ENCODE measurements at places on chromosomes 2 and 18. TPM values are rescaled to one million over a fixed set of nuclear protein-coding genes. Genes with fewer than 3 reads are reported as not detected.

RESP18 gene
- not detected for total RNA-seq

CFAP53 gene
- 1.6 TPM for total RNA-seq

CLEC4F gene
- 0.44 TPM for total RNA-seq

AMER3 gene
- total RNA-seq, result not detected

- H3K36me3 ChIP-seq, result no peaks in the 10 kb centered on the region
- no peaks in the 10 kb centered on the region for H3K4me1 ChIP-seq
- no peak for DNase-seq
- H3K4me3 ChIP-seq, result no peak overlapping the region
- no peak overlapping the region for H3K27ac ChIP-seq
Observed at GRCh38 chr2:158624961-158625360, 168.2 kb downstream of the PKP4 start.

DNA sequence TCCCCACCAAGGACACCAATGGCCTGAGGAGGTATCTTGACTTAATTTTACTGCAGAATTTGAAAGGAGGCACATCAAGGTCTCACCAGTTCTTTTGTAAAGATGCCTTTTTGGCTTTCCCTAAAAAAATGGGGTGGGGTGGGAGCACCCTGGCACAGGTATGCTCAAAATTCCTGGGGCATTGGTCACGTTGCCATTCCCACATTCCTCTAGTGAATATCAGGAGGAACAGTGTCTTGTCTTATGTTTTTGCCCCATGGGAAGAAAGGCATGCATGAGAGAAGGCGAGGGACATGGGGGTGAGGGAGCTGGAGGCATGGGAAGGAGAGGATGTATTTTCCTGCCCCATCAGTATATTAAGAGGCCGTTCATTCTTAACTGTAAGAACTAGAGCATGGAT, 275.3 kb downstream of the CMPK2 start:
- H3K27ac ChIP-seq, result no peak overlapping the region
- no peak overlapping the region for H3K4me3 ChIP-seq
- no peak for DNase-seq
- H3K27me3 ChIP-seq, result no peaks in the 10 kb centered on the region

TUBA3E gene
- total RNA-seq, result not detected

GRCh38 chr2:200039724-200040650, 84.6 kb downstream of the MAIP1 start:
- H3K4me1 ChIP-seq, result no peaks in the 10 kb centered on the region
- no peaks in the 10 kb centered on the region for H3K27me3 ChIP-seq
- H3K36me3 ChIP-seq, result no peaks in the 10 kb centered on the region
- DNase-seq, result no peak
- no peak overlapping the region for H3K27ac ChIP-seq
- no peak overlapping the region for H3K4me3 ChIP-seq

DNA sequence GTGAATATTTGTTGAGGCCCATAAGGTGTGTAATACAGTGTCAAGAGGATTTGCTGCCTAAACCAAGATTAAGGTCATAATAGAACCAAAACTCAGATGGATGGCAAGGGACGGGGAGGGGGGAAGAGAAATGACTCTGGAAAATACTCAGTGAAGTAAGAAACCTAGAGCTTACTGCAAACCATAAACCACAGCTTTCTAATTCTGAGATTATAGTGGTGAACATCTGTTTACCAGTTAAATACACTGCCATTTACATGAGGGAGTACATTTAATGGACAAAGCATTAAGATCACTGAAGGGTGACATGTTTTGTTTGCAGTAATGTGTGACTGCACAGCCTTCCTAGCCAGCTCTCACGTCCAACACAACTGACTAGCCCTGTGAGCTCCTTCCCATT, 19.8 kb downstream of the EVX2 start:
- H3K4me3 ChIP-seq, result no peak overlapping the region
- H3K27ac ChIP-seq, result no peak overlapping the region
- H3K4me1 ChIP-seq, result peaks cover 9% of the 10 kb centered on the region
- no peak for DNase-seq

TRIM43B gene
- not detected for total RNA-seq

CPO gene
- total RNA-seq, result 0.63 TPM

BZW1 gene
- 215 TPM for total RNA-seq

GRCh38 chr2:148812306-148812705, 62.7 kb upstream of the KIF5C start:
- no peak for DNase-seq
- no peaks in the 10 kb centered on the region for H3K27me3 ChIP-seq
- H3K27ac ChIP-seq, result no peak overlapping the region

- no peak overlapping the region for H3K4me3 ChIP-seq
- H3K27me3 ChIP-seq, result no peaks in the 10 kb centered on the region
- H3K4me1 ChIP-seq, result no peaks in the 10 kb centered on the region
- no peak overlapping the region for H3K27ac ChIP-seq
- H3K36me3 ChIP-seq, result no peaks in the 10 kb centered on the region
Observed at GRCh38 chr2:118498943-118499342, 348.5 kb downstream of the EN1 start.

GRCh38 chr2:27720004-27720551, 51.4 kb upstream of the MRPL33 start:
- no peaks in the 10 kb centered on the region for H3K36me3 ChIP-seq
- H3K4me1 ChIP-seq, result peaks cover 13% of the 10 kb centered on the region
- no peak overlapping the region for H3K4me3 ChIP-seq

SERPINB11 gene
- not detected for total RNA-seq

ANKRD39 gene
- total RNA-seq, result 15.7 TPM

NXPH2 gene
- total RNA-seq, result not detected

CCNT2 gene
- total RNA-seq, result 29.7 TPM

GRCh38 chr2:224816816-224817215, 100.7 kb upstream of the CCDC195 start:
- no peaks in the 10 kb centered on the region for H3K36me3 ChIP-seq
- H3K4me3 ChIP-seq, result no peak overlapping the region
- H3K4me1 ChIP-seq, result no peaks in the 10 kb centered on the region
- no peaks in the 10 kb centered on the region for H3K27me3 ChIP-seq
- no peak for DNase-seq

DNA sequence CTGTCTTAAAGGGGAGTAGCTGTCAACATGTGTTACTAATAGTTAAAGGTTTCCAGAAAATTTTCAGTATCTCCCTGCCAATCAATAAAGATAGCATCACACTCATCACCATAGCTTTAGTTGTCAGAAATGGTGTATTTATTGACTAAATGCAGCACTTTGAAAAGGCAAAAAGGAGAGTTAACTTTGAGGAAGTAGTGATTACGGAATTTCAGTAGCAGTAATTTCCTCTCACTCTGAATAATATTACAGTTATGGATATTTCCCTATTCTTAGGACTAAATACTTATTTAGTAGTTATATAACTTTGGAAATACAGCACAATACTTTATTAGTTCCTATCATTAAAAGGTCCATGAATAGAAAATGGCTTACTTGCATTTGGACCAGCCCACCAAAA, 250.5 kb downstream of the CAMKMT start:
- H3K27me3 ChIP-seq, result no peaks in the 10 kb centered on the region
- H3K27ac ChIP-seq, result no peak overlapping the region
- no peak for DNase-seq
- no peaks in the 10 kb centered on the region for H3K4me1 ChIP-seq

PROC gene
- not detected for total RNA-seq

DES gene
- total RNA-seq, result 29.3 TPM

- no peaks in the 10 kb centered on the region for H3K36me3 ChIP-seq
- no peak overlapping the region for H3K27ac ChIP-seq
- no peaks in the 10 kb centered on the region for H3K27me3 ChIP-seq
Observed at GRCh38 chr2:181106229-181106628, 125.8 kb downstream of the UBE2E3 start.

CYTIP gene
- total RNA-seq, result 9.3 TPM

DNA sequence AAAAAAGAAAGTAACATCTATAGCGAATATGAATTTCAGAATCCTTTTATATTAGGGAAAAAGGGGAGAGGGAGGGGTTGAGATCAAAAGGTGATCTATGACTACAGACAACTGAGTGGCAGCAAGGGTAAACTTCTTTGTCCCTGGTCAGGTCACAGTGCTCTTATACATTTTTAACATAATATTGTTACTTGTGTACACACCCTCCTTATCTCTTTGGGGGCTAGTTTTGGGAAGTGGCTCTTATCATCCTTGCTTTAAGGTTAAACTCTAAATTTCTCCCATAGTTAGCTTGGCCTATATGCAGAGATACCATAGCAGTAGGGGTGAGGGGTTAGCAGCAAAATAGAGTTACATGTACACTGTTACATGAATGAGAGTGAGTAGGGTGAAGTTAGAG, 31.6 kb upstream of the ATG16L1 start:
- no peak overlapping the region for H3K4me3 ChIP-seq
- H3K36me3 ChIP-seq, result no peaks in the 10 kb centered on the region
- H3K4me1 ChIP-seq, result no peaks in the 10 kb centered on the region
- DNase-seq, result no peak
- H3K27ac ChIP-seq, result no peak overlapping the region

- H3K4me1 ChIP-seq, result no peaks in the 10 kb centered on the region
- no peaks in the 10 kb centered on the region for H3K27me3 ChIP-seq
- no peak overlapping the region for H3K27ac ChIP-seq
- H3K4me3 ChIP-seq, result no peak overlapping the region
Observed at GRCh38 chr2:161981679-161982250, 92.2 kb downstream of the DPP4 start.

RNF152 gene
- 11.8 TPM for total RNA-seq

DNA sequence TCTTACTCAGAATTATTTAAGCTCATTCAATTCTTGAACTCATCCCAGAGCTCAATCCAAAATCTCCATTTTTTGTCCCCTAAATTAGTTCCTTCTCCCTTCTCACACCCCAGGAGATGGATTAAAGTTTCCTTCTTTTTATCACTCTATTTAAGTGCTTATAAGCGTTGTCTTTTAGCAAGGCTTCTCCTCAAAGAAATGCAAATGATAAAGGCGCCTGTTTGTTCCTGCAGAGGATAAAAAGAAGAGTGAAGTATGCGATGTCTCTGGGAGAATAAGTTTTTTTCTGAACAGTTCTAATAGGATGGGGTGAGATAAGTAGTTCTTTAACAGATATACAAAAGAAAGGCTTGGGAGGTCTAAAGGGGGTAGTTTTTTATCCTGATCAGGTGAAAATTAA, 303.3 kb downstream of the CNTNAP5 start:
- H3K27me3 ChIP-seq, result no peaks in the 10 kb centered on the region
- no peak for DNase-seq
- H3K4me3 ChIP-seq, result no peak overlapping the region

DNA sequence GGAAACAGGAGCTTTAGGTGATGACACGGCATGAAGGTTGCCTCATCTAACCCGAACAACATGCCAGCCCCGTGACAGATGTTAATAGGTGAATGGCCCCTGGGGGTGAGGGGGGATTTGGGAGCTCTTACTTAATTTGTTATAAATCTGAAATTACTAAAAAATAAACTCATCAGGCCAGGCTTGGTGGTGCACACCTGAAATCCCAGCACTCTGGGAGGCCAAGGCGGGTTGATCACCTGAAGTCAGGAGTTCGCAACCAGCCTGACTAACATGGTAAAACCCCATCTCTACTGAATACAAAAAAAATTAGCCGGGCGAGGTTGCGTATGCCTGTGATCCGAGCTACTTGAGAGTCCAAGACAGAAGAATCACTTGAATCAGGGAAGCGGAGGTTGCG, 6.1 kb downstream of the STK25 start:
- peaks cover 64% of the 10 kb centered on the region for H3K36me3 ChIP-seq
- H3K4me3 ChIP-seq, result no peak overlapping the region
- H3K27ac ChIP-seq, result no peak overlapping the region
- no peak for DNase-seq
- H3K27me3 ChIP-seq, result no peaks in the 10 kb centered on the region
- H3K4me1 ChIP-seq, result peaks cover 6% of the 10 kb centered on the region

- no peak for DNase-seq
- no peak overlapping the region for H3K4me3 ChIP-seq
- no peaks in the 10 kb centered on the region for H3K4me1 ChIP-seq
- H3K27me3 ChIP-seq, result no peaks in the 10 kb centered on the region
Observed at GRCh38 chr2:240500561-240501423, 57.0 kb downstream of the ANKMY1 start.

GRCh38 chr2:172978063-172978383, 97.6 kb upstream of the MAP3K20 start:
- H3K4me3 ChIP-seq, result no peak overlapping the region
- H3K36me3 ChIP-seq, result no peaks in the 10 kb centered on the region
- H3K4me1 ChIP-seq, result no peaks in the 10 kb centered on the region
- no peaks in the 10 kb centered on the region for H3K27me3 ChIP-seq
- no peak overlapping the region for H3K27ac ChIP-seq

- H3K4me3 ChIP-seq, result no peak overlapping the region
- no peaks in the 10 kb centered on the region for H3K4me1 ChIP-seq
- H3K27me3 ChIP-seq, result no peaks in the 10 kb centered on the region
- no peaks in the 10 kb centered on the region for H3K36me3 ChIP-seq
Observed at GRCh38 chr18:63099091-63099840, 220.3 kb downstream of the BCL2 start.

DNA sequence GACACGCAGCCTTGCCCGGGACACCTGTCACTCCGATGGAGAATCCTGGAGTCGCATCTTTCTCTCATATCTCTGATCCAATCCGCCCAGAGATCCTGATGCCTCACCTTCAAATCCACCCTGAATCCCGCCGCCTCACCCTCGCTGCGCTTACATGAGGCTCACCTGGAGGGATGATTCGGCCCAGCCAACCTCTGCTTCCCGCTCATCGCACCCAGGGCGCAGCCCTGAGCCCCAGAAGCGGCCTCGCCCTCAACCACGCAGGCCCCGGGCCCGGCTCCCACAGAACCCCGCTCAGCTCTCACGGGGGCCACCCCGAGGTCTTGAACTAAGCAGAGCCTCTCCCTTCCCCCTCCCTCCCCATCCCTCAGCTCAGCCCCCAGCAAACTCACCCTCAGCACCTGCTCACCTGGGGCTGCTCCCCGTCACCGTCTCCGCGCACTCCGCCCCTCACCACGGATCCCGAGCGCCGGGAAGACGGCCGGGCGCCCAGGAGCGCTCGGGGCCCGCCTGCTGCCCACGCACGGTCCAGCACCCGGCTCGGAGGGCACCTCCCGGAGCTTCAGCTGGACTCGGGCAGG, 160.0 kb downstream of the NDUFA10 start:
- H3K4me3 ChIP-seq, result no peak overlapping the region
- no peaks in the 10 kb centered on the region for H3K4me1 ChIP-seq
- no peak for DNase-seq
- H3K27me3 ChIP-seq, result no peaks in the 10 kb centered on the region
- H3K27ac ChIP-seq, result no peak overlapping the region

GRCh38 chr18:41113885-41114482, 841.0 kb upstream of the PIK3C3 start:
- H3K4me3 ChIP-seq, result no peak overlapping the region
- no peak for DNase-seq
- H3K4me1 ChIP-seq, result no peaks in the 10 kb centered on the region
- no peak overlapping the region for H3K27ac ChIP-seq

GRCh38 chr18:40431071-40431985, 1523.7 kb upstream of the PIK3C3 start:
- H3K27me3 ChIP-seq, result no peaks in the 10 kb centered on the region
- H3K27ac ChIP-seq, result no peak overlapping the region
- no peaks in the 10 kb centered on the region for H3K36me3 ChIP-seq
- no peak for DNase-seq
- no peaks in the 10 kb centered on the region for H3K4me1 ChIP-seq
- no peak overlapping the region for H3K4me3 ChIP-seq

POTEC gene
- total RNA-seq, result not detected
